ENCODE measurements at places on chromosomes 5 and 9.

DNA sequence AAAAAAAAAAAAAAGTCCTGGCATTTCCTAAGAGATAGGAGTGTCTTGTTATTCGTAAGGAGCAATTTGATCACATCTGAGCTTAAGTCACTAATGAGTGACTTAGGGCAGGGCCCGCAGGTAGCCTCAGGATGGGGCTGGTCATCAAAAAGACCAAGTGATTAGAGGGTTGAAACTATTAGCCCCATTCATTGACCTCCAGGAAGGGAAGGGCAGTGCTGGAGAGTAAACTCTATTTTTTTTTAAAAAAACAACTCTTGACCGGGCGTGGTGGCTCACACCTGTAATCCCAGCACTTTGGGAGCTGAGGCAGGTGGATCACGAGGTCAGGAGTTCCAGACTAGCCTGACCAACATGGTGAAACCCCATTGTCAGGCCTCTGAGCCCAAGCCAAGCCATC, 46.2 kb upstream of the IQGAP2 start:
- DNase-seq: no peak

GRCh38 chr9:81588148-81588871, 101.0 kb downstream of the TLE1 start:
- DNase-seq: no peak

DNA sequence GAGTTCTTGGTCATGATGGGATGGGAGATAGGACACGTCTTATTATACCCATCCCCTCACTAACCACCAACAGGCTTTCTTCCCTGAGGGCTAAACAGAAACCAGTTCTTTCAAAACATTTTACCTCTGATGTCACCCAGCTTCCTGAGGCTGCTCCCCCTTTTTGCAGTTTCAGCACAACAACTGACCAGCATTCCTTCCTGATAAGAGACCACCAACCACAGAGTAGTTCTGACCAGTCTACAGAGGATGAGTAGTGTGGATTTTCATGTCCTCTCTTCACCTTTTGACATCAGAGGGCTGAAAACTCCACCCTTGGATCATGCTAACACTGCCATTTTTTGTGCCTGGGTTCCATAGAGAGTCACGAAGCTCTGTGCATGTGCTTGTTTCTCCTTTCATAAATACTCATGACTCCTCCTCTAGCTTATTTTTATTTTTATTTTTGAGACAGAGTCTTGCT, 82.6 kb downstream of the OSTF1 start:
- DNase-seq: no peak

DNA sequence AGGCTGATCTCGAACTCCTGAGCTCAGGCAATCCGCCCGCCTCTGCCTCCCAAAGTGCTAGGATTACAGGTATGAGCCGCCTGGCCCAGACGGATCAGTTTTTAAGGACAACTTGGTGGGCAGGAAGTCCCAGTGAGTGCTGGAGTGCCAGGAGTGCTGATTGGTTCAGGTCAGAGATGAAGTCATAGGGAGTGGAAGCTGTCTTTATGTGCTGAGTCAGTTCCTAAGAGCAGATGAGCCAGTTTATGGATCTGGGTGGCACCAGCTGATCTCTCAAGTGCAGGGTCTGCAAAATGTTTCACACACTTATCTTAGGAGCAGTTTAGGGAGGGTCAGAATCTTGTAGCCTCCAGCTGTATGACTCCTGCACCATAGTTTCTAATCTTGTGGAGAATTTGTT, 292.1 kb upstream of the ELAVL2 start:
- DNase-seq: no peak

GRCh38 chr9:70566066-70566465, 151.6 kb upstream of the KLF9 start:
- DNase-seq: no peak

- no peak for DNase-seq
These were observed 337.1 kb downstream of the GADD45G start for GRCh38 chr9:89941875-89942274.

GRCh38 chr5:137313526-137314175, 185.5 kb downstream of the SPOCK1 start:
- no peak for DNase-seq

DNA sequence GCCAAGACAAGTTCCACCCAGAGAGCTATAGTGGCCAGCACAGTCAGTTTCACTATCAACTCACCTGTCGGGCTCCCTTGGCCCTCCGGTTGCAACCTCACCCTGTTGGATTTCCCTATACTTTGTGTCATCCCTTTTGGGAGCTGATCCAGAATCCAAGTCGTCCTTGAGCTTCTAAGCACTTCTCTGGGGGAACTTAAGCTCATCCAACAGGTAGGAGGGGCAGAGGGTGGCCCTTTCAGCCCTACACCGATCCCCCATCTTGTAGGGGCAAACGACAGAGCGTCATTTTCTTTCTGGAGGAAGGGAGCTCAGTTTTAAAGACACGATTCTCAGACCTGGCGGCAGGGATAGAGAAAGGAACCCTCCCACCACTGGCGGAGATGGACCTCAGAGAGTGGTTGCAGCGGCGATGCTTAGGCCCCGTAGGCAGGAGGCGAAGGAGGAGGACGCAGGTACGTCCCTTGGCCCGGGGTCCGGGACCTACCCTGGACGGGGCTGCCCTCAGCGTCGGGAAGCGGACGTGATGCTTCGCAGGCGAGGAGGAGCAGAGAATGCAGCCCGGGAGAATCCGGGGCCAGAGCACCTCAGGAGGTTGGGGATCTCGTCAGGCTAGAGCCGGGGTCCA, 519 bp downstream of the ZER1 start:
- no peak for DNase-seq

All from activated naive CD4-positive, alpha-beta T cell treated with anti-CD3 and anti-CD28 coated beads, Interleukin-2, amount 50 U/mL, for 72 hours (primary cell).